NCI-H1930 (cell line): ENCODE measurements at places on chromosomes 13 and 19.

DNA sequence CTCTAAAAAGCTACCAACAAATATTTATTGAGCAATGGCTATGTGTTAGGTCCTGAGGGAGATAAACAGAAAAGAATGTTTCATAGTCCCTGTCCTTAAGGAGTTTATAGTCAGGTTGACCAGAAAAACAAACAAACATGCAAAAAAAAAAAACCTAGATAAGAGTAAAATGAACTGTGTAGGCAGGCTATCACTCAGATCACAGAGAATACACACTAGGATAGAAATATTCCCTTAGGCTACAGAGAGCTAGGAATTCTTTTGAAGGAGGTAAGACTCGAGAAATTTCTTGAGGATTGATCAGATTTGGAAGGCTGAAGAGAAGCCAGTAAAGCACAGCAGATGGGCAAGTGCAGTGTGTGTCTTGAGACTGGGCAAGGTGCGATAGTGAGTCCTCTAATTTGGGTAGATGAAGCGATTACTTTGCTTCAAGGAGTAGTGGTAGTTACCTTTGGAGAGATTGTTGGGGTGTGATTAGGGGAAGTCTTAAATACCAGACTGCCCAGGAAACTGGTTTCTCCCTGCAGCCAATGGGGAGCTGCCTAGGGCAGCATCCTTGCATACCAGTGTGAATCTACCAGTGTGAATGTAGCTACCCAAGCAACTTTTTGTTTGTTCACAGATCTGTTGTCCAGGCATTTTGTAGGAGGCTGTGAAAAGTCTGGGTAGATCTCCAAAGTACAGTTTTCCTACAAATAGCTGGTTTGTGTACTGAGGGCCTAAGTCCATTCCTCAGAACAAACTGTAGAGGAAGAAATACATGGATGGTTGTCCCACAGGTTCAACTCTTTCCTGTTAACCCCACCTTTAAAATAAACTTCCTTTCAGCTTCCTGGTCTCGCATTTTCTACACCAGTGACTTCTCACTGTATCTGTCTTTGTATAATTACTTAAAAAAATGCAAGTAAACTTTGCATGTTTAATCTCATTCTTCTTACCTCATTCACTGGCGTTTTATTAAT lies 314.1 kb downstream of the KLF5 start:
- no peak for DNase-seq

DNA sequence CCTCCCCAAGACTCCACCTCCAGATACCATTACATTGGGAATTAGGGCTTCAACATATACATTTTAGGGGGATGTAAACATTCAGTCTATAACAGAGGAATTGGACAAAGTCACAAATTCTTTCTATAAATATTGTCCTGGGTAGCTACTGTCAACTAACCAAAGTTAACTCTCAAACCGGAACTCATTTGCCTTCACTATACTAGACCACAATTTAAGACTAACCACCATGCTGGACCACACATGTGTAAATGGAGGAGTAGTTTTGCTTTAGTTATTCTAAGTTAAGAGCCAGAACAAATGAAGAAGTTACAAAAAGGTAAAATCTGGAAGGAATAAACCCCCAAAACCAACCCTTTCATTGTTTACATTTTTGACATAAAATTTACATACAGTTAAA lies 222.8 kb downstream of the NDFIP2 start:
- DNase-seq, result no peak

GRCh38 chr13:112159575-112160547 lies 92.9 kb downstream of the SOX1 start:
- no peak for DNase-seq

- no peak for DNase-seq
Observed at GRCh38 chr19:39919976-39920375, 14.5 kb downstream of the FCGBP start.

DNA sequence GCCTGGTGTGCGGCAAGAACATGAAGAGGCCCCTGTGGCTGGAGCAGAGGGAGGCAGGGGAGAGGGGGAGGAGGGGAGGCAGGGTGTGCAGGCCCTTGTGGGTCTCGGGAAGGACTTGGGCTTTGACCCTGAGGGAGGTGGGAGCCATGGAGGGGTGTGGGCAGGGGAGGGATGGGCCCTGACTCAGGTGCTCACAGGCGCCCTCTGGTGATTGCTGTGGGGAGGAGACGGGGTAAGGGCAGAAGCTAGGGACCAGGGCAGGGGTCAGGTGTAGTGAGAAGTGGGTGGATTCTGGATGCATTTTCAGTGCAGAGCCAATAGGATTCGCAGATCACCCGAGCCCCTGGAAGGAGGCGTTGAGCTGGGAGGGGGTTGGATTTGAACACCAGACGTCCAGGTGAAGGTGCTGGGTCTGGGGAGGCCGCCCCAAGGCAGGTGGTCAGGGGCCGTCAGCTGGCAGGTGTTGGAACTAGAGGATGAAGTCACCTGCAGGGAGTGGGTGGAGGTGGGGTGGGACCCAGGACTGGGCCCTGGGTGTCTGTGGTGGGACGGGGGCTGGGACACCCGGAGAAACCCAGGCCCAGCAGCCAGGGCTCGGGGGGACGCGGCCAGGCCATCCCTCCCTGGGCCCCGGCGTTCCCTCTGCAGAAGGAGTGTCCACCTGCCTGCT lies 185.4 kb downstream of the KDM4B start:
- no peak for DNase-seq

DNA sequence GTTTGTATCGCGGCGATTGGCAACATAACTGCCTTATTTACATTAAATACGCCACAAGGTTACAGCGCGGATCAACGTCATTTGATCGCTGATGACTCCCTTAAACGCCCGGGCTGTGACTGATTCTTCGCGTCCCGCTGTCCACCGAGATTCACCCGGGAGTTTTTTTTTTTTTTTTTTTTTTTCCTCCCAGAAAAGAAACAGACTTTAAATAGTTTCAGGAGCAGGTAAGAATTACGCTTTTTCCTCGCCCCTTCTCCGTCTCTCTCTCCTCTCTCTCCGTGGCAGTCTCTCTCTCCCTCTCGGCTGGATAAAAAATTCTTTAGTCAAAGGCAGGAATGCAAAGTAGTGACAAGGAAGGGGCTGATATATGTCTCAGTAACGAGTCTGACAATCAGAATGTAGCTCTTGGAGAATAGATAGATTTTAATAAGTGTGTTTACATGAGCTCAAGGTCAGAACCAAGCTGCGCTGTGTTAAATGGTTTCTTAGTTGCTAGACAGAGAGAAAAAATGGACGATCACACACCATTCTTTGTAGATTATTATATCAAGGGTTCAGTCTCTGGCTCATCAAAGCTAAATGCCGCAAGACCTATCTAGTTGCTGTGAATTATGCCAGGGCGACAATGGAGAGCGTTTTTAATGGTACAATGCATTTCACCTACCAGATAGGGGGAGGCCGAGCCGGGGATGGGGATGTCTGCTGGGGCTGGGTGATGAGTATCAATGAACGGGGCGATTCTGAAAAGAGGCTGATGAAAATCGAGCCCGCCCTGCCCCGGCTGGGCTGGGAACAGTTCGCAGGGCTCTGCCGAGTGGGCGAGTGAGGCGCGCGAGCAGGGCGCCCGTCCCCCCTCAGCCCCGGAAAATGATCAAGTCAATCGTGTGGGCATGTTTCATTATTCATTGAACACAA lies 147.2 kb upstream of the ZNF536 start:
- DNase-seq, result no peak

GRCh38 chr13:32087955-32088747 lies 56.6 kb downstream of the FRY start:
- DNase-seq, result peak; percentile 53

- no peak for DNase-seq
Observed at GRCh38 chr13:105436943-105437342, 1098.5 kb downstream of the EFNB2 start.

GRCh38 chr19:40357640-40358039 lies 9.1 kb downstream of the PLD3 start:
- no peak for DNase-seq

DNA sequence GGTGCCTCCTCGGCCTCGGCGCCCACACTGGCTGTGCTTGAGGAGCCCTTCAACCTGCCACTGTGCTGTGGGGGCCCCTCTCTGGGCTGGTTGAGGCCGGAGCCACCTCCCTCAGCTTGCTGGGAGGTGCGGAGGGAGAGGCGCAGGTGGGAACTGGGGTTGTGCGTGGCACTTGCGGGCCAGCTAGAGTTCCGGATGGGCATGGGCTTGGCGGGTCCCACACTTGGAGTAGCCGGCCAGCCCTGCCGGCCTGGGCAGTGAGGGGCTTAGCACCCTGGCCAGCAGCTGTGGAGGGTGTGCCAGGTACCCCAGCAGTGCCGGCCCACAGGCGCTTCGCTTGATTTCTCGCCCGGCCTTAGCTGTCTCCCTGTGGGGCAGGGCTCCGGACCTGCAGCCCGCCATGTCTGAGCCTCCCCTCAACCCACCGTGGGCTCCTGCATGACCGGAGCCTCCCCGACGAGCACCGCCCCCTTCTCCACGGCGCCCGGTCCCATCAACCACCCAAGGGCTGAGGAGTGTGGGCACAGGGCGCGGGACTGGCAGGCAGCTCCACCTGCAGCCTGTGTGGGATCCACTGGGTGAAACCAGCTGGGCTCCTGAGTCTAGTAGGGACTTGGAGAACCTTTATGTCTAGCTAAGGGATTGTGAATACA lies 723.8 kb downstream of the DIAPH3 start:
- DNase-seq, result no peak

DNA sequence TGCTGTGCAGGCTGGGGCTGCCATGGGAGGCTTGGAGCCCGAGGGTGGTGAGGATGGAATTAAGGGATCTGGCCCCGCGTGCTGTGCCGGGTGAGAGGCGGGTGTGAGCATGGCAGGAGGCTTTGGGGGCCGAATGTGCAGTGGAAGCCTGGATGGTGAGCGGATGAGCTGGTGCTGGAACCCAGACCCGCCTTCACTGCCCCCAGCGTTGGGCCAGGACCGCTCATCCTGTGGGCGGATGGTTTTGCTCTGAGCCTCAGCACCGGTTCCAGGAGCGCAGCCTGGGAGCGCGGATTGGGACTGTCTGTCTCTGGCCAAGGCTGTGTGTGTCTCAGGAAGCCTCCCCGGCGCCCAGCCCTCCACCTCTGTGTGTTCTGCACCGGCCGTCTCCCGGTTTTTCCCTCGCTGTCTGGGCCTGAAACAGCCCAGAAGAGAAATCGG lies 16.7 kb downstream of the KDM4B start:
- DNase-seq, result no peak

- no peak for DNase-seq
Observed at GRCh38 chr19:18153556-18154134, 682 bp downstream of the PIK3R2 start.

- no peak for DNase-seq
Observed at GRCh38 chr13:51995677-51996551, 15.3 kb downstream of the ATP7B start.

- DNase-seq, result no peak
Observed at GRCh38 chr13:33139184-33139583, 123.0 kb downstream of the KL start.

- no peak for DNase-seq
Observed at GRCh38 chr13:71798707-71799106, 68.3 kb downstream of the DACH1 start.

- no peak for DNase-seq
Observed at GRCh38 chr13:106472621-106473020, 62.8 kb downstream of the EFNB2 start.

DNA sequence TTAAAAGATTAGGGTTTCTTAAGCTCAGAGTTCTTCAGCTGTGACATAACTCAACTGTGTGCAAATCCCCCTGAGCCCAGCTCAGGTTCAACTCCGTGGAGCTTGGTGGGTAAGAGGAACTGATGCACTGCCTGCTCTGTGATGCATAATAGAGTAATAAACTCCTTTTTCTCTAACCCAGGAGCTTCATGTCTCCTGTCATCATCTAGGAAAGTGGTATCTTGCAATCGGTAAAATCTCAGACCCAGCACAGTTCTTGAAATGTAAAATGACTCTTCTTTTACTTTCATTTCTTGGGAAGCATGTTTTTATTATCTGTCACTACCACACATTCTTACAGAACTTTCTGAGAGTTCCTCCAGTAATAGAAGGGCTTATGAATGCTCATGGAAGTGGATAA lies 123.8 kb upstream of the PCDH9 start:
- no peak for DNase-seq

DNA sequence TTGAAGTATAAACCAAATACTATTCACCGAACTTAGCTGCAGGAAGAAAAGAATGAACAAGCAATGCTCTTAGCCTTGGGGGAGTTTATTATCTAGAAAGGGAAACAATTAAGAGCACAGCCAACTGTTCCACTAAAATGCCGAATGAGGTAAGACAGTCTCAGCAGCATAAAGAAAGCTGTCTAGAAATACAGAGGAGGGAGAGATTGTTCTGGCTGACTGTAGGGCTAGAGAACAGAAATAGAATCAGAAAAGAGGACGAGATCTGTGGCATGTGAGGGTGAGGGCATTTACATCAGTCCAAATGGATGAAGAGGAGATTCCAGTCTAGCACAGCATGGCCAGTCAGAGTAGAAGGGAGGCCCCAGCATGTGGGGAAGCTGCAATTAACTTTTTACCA lies 56.8 kb upstream of the TNFRSF19 start:
- DNase-seq, result no peak

DNA sequence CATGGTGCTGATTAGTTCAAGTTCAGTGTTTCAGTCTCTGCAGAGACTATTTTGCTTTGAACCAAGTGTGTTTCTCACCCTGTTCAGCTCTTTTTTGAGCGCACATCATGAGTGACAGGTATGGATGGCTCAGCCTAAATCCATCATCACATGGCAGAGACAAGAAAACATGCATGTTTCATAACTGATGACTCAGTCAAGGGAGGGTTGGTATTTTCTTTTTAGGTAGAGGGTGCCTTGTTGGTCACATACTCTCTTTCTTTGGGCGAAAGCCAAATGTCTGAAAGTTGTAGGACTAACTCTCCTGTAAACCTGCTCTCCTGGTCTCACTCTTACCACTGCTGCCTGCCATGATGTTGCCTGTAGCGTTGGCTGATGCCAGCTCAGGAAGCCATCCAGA lies 48.1 kb upstream of the RAP2A start:
- DNase-seq, result no peak

DNA sequence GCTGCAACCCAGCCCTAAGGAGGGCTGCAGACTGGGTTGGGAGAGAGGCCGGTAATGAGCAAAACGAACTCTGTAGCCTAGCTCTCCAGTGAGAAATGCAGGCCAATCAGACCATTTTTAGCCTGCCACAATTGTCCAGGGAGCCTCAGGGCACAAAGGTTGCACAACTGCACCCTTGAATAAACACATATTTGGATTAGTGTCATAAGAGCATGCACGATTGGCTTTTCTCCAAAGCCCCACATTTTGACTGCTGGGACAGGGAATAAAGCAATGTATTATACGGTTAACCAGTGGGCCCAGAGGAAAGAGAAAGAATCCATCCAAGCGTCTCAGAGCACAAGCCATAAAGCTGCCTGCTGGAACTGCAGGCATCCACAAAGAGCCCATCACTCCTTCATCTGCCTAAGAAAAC lies 729.4 kb upstream of the SGCG start:
- DNase-seq, result no peak
